NCI-H1694 (cell line): ENCODE measurements at places on chromosomes 16 and 17.

DNA sequence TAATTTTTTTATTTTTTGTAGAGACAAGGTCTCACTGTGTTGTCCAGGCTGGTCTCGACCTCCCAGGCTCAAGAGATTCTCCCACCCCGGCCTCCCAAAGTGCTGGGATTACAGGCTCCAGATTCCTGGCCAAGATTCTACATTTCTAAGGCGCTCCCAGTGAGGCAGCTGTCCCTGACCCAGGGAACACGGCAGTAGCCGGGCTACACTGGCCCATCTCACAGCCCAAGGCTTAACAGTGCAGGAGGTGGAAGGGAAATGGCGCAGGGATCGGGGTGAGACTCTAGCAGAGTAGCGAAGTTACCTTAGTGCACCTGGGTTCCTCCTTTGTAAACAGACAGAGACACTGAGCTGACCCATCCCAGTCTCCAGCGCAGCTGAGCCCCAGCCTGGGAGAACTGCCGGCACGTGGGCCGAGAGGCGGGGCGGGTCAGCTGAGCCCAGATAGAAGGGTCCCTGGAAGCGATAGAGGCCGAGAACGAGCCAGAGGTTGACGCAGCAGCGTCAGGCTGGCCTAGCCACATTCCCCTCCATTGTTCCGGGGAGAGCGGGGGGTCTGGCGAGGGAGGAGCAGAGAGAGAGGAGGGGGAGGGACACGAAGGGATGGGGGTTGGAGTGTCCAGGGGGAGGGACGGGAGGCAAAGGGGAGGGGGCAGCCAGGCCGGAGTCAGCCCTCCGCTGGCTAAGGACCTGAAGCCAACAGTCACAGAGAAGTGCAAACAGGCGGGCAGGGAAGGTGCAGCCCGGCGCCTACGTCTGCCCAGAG lies 2.5 kb downstream of the CARHSP1 start:
- DNase-seq, result no peak

- DNase-seq, result no peak
These were observed 8.5 kb downstream of the HASPIN start for GRCh38 chr17:3732210-3732621.

DNA sequence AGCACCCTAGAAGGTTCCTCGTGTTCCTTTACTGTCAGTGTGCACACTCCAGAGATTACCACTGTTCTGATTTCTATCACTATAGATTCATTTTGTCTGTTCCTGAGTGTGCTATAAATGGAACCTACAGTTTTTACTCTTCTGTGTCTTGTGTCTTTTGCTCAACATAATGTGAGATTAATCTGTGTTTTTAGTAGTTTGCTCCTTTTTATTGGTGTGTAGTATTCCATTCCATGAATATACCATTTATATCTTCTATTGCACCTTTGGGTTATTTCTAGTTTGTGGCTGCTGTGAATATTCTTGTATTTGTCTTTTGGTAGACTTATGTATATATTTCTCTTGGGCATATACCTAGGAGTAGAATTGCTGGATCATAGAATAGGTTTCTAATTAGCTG lies 68.2 kb downstream of the AP2B1 start:
- DNase-seq, result no peak

DNA sequence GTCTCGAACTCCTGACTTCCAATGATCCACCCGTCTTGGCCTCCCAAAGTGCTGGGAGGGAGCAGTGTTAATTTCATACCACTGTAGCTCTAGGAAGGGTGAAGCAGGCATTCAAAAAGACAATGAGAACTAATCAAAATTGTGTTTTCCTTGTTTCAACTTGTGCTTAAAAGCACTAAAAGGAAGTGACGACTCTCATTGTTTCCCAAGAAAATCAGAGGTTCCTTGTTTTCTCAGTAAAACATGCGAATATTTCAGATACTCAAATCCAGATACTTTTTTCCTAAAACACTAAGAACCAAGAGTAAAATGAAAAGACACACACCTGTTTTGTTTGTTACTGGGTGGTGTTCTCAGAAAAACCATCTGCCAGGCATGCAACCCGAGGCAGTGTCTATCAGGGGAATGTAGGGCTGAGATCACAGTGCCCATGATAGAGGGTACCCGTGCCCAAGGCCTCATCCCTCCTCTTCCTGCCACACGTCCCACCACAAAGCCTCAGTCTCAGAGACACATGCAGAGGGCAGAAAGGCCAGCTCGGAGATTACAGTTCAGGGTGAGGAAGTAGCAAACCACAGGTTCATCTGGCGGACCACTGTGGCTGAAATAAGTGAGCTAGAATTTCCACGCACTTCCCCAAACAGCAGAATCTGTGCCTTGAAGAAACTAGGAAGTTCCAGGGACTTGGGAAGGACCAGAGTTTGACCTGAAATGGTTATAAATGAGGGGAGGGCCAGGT lies 33.7 kb downstream of the GINS3 start:
- no peak for DNase-seq

GRCh38 chr17:2211661-2212399 lies 91.8 kb downstream of the SMG6 start:
- no peak for DNase-seq
